ENCODE measurements at places on chromosomes 4 and X. TPM values are rescaled to one million over a fixed set of nuclear protein-coding genes. Genes with fewer than 3 reads are reported as not detected.

Gene CTAG1A
- not detected for total RNA-seq

Gene ABRAXAS1
- total RNA-seq, result 13.7 TPM

- no peak for DNase-seq
Measured at GRCh38 chrX:108331126-108331909, 106.9 kb downstream of the COL4A6 start.

GRCh38 chrX:30590368-30590767 lies 12.8 kb upstream of the TASL start:
- no peak for DNase-seq

GRCh38 chr4:129583868-129584267 lies 487.9 kb downstream of the C4orf33 start:
- DNase-seq, result no peak

DNA sequence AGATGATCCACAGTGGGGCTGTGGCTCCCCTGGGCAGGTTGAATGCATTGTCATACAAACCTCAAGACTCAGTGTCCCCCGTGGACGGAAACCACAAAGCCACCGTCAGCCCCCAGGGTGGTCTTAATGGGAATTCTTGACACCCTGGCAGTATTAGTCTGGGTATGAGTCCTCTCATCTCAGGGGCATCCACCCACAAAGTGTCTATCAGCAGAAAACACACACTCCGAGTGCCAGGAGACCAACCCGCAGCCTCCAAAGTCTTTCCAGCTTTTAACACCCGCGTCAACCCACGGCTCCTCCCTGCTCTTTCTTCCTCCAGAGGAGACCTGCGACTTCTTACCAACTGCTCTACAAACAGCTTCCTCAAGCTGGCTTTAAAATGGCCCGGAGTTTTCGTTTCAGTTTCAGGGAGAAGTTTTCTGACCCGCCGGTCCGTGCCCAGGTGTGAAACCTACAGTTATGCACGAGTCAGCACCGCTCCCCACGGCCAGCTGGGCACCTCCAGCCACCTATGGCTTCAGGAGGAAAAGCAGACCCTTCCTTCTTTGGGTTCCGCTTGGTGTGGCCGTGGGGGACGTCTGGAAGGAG lies 14.4 kb upstream of the ASMTL start:
- no peak for DNase-seq

- no peak for DNase-seq
Measured at GRCh38 chrX:38045538-38046096, 39.3 kb downstream of the SYTL5 start.

- no peak for DNase-seq
Measured at GRCh38 chr4:8235224-8235623, 34.3 kb upstream of the HTRA3 start.
